ENCODE measurements at places on chromosomes 3 and 15. TPM values are rescaled to one million over a fixed set of nuclear protein-coding genes. Genes with fewer than 3 reads are reported as not detected.

The TMF1 gene
- total RNA-seq, result 33.7 TPM

The TMCC1 gene
- total RNA-seq, result 68.0 TPM

The NR2E3 gene
- 0.54 TPM for total RNA-seq

The ASB14 gene
- total RNA-seq, result 0.27 TPM

The IL17RC gene
- 12.8 TPM for total RNA-seq

The TRIM71 gene
- total RNA-seq, result 6.1 TPM

The CYP1A2 gene
- total RNA-seq, result not detected

The LRRC31 gene
- total RNA-seq, result not detected

The MKRN3 gene
- 30.7 TPM for total RNA-seq

The CCK gene
- 2.4 TPM for total RNA-seq

The ISLR2 gene
- total RNA-seq, result 104 TPM

The AP3S2 gene
- 45.7 TPM for total RNA-seq

The FANCD2OS gene
- total RNA-seq, result not detected

The NKTR gene
- total RNA-seq, result 259 TPM

The SLC38A3 gene
- 6.2 TPM for total RNA-seq

The SLC24A5 gene
- total RNA-seq, result 0.18 TPM

The ESYT3 gene
- total RNA-seq, result 10.0 TPM

The DAZL gene
- 0.09 TPM for total RNA-seq

The CAMK2N2 gene
- 5.8 TPM for total RNA-seq

The THRB gene
- 7.7 TPM for total RNA-seq

The IQCF5 gene
- total RNA-seq, result not detected

The ST8SIA2 gene
- total RNA-seq, result 54.4 TPM

The PLCH1 gene
- total RNA-seq, result 25.0 TPM

The HTR3E gene
- not detected for total RNA-seq

The DPPA2 gene
- not detected for total RNA-seq

The CX3CR1 gene
- 7.9 TPM for total RNA-seq

The NDUFAF3 gene
- total RNA-seq, result 26.8 TPM

The MYRIP gene
- total RNA-seq, result 13.5 TPM

The SLC49A4 gene
- total RNA-seq, result 24.1 TPM

The ANO10 gene
- 25.1 TPM for total RNA-seq

The LSMEM2 gene
- total RNA-seq, result 0.36 TPM

The RBPMS2 gene
- total RNA-seq, result 0.27 TPM

The BCL2A1 gene
- 0.82 TPM for total RNA-seq

The ARID3B gene
- total RNA-seq, result 9.6 TPM

The MYZAP gene
- total RNA-seq, result 0.64 TPM
